ENCODE measurements at places on chromosomes 7 and 10.

- DNase-seq, result peak; percentile 4
These were observed 478.6 kb downstream of the LRMDA start for GRCh38 chr10:75910032-75910431.

- DNase-seq, result no peak
These were observed 254.8 kb upstream of the CTBP2 start for GRCh38 chr10:125415006-125415633.

DNA sequence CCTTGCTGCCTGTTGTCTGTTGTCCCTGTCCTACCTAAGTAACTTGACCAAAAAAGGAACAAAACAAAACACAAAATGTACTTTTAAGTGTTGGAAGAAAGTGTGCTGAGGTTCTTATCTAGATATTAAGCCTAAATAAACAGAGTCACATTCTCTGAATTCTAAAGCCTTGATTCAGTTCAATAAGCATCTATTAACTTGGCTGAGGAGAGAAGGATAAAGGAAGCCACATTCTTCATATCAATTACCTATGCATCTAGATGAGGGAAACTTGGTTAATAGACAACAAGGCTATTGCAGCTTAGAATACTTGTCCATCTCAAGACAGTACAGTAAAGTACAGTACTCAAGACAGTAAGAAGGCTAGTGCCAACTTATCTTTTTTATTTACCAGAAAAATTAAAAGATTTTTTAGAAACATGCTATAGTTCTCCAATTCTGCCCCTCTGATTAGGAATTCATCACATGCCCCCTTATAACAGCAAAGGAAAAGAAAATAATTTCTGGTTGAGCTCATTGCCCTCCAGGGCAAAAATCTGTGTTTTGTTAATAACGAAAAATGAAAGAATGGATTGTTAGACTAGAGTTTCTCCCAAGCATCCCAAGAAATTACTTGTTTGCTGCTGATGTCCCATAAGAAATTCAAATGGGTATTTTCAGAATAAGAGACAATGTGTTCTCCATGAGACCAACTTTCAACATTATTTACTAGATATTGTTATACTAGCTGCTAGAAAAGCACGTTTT, 546.5 kb upstream of the SEMA3D start:
- no peak for DNase-seq

DNA sequence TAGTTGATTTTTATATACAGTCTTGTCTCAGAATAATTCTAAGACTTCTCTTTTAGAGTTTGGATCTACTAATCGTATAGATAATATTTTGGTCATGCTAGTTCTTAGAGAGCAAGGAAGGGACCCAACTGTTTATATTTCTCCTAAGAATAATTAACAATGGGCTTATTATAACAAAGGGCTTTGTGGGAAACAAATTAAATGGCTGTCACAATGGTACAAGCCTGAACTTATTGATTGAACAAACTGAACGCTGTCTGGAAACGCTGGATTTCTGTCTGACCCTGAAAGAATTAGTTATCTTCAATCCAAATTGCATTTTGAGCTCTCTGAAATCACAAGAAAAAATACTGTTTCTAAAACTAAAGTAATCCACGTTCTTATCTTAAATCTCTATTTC, 56.8 kb downstream of the CSTF2T start:
- DNase-seq, result no peak

GRCh38 chr7:153193144-153193595, 433.6 kb downstream of the ACTR3B start:
- DNase-seq, result no peak

- no peak for DNase-seq
These were observed 124.4 kb upstream of the C7orf33 start for GRCh38 chr7:148466120-148466519.

- no peak for DNase-seq
These were observed 35.5 kb upstream of the TNPO3 start for GRCh38 chr7:129090300-129090907.

- DNase-seq, result no peak
These were observed 16.3 kb upstream of the COL1A2 start for GRCh38 chr7:94378356-94378755.

- no peak for DNase-seq
These were observed 451.7 kb upstream of the TEX47 start for GRCh38 chr7:89247207-89247606.

GRCh38 chr10:86798025-86798424, 41.6 kb downstream of the BMPR1A start:
- DNase-seq, result no peak

DNA sequence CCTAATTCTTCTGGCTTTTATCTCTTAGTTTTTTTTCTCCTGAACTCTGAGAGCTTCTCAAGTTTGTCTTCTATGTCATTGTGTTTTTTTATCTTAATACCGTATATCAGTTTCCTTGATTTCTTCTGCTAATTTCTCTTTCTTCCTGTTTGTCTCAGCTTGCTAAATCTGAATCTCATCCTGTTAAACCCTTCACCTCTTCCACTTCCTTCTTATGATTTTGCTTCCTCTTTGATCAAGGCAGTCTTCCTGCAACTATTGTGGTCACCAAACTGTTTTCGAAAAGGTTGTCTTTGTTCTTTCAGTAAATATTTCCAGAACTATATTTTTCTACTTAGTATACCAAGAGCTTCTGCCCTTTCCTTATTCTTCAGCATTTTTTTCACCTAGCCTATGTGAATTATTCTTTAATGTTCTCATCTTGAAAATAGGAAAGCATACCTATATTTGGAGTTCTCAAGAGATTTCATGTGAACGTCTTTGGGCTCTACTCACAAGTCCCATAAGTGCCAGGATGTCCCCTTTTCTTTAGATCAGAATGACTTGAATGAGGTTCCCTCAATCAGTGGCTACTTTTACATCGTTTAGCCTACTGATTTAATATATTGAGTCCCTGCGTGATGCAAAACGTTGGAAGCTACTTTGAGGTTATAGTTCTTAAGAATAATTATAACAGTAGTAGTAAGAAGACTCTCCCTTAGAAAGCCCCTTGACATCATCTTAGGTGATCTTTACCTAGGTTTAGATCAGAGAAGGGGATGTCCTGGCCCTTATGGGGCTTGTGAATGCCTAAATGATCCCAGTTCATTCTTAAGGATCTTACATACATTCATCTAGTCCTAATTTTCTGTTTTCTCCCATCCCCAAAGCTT, 415.4 kb upstream of the AUTS2 start:
- DNase-seq, result no peak

- no peak for DNase-seq
These were observed 223.1 kb upstream of the KLF14 start for GRCh38 chr7:130957137-130957513.

GRCh38 chr7:46830-47140, 145.6 kb upstream of the FAM20C start:
- DNase-seq, result no peak

- DNase-seq, result no peak
These were observed 293.5 kb upstream of the IMMP2L start for GRCh38 chr7:111855842-111856227.

DNA sequence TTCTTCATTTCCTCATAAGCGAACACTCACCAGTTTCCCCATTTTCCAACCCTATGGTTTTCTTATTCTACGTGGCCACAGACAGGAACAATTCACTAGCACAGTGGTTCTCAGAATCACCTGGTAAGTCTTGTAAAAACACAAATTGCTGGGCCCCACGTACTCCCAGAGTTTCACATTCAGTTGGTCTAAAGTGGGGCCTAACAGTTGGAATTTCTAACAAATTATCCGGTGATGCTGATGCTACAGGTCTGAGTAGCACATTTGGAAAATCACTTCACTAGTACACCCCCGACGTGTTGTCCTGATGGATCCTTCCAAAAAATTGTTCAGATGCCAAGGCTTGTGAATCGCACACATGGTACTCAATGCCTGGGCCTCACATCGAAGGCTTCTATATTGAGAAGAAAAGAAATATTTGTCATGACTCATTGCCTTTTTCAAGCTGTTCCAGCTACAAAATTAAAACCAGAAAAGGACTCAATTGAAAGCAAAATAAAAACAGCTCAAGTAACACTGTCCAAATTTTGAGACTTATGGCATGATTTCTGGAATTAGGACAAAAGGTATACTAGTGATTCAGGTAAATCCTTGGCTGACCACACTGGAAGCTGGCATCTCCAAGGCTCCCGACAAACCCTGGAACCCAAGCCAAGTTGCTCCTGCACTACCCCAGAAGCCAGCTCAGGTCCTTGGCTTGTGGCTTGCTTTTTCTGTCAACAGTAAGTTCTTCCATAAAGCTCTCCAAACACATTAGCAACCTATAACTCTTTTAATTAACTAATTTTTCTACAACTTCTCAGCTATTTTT, 12.9 kb upstream of the VIM start:
- no peak for DNase-seq

- DNase-seq, result no peak
These were observed 123.1 kb upstream of the PITRM1 start for GRCh38 chr10:3295582-3296151.

DNA sequence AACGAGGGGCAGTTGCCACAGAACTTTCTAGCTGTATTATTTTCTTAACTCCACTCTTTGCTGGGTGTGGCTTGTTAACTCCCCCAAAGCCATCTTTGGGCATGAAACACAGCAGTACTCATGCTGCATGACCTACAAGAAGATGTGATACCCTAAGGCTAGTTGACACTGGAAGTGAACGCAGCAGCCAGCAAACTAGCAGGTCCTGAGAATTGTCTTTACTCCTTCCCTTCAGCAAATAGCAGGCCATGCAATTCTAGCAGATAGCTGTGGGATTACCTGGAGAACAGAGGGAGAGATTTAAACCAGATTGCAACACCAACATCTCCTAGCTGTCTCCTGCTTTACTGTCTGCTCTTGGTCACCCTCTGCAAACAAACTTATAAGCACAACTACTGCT, 688.0 kb upstream of the ZWINT start:
- DNase-seq, result no peak

GRCh38 chr10:84306751-84307384, 21.5 kb upstream of the CCSER2 start:
- DNase-seq, result no peak

DNA sequence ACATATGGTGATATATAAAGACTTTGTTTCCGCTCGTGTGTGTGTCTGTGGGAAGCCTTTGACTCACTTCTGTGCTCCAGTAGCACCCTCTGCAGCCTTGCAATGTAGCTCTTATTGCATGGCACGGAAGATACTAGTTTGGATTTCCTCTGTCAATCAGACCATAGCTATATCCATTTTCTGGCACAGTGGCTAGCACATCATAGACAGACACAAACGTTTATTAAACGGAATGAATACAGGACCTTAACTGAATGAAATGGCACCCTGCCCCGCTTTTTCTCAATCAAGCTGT, 124.0 kb upstream of the PTPN20 start:
- no peak for DNase-seq

DNA sequence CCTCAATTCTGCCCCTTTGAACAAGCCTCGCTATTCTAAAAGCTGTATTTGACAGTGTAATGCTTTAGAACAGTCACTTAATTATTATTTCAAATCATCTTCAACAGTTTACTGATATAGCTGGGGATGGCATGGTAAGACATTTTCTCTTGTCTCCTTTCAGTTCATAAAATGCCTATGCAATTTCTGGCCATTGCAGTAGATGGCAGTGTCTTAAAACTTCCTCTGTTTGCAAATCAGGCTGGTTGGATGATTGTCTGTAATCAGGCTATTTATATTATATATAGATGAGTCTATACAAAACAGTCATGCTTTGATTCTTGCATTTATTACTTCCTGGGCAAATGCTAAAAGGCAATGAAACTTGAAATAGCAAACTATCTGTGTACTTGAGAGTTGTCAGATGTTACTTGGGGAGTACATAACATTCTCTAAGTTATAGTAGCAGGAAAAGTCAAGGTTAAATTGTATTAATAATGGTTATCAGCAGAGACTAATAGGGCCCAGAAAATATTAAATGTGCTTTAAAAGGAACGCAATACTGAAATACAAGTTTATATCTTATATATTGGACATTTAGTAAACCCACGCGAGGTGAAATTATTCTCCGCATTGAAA, 55.5 kb upstream of the LHFPL3 start:
- no peak for DNase-seq

DNA sequence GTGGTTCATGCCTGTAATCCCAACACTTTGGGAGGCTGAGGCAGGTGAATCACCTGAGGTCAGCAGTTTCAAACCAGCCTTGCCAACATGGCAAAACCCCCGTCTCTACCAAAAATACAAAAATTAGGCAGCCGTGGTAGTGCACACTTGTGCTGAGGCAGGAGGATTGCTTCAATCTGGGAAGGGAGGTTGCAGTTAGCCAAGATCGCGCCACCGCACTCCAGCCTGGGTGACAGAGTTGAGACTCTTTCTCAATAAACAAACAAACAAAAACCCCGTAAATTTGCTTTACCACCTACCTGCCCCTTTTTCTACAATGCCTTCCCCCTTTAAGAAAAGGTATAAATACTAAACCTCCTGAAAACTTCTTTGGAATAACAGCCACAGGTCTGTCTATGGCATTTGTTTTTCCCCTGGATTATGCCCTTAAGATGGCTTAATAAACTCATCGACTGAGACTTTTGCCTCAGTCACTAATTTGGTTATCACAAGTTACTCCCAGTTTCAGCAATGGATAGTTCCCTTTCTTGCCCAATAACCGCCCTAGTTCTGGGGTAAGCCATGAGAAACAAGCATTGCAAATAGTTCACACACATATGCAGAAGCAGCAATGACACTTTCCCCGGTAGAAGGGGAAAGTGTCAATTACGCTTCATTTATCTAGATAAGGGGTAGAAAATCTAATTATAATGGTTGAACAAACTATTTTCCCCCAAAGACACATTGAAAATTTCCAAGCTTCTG, 52.8 kb upstream of the SVIL start:
- DNase-seq, result no peak

- no peak for DNase-seq
These were observed 156.0 kb downstream of the ZNF33B start for GRCh38 chr10:42482411-42482810.

DNA sequence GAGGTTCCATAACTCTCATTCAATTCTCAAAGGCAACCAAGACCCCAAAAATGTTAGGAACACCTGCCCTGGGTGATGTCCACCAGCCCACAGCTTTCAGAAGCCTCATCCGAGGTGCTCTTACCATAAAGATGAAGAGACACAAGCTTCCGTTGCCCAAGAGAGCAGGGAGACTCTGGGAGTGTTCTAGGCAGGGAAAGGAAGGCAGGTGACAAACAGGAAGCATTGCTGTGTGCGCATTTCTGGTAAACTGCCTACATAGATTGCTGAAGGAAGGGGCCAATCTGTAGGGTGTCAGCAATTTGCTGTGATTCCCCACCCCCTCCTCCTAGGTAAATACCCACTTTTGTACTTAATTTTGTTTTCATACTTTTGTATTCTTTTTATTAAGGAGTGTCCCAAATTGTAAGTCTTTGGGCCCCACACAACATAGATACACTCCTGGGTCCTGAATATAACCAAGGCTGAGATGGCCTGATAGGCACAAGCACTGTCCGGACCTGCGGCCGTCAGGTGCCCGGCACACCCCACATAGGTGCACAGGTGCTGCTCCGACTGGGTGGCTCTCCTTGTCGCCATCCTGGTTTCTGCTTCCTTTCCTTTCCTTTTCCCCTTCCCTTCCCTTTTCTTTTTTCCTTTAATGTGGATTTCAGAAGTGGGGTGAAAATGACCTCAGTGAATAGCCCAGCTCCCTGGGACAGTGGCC, 51.4 kb upstream of the SMNDC1 start:
- DNase-seq, result no peak

GRCh38 chr7:40211276-40212003, 76.6 kb downstream of the SUGCT start:
- no peak for DNase-seq
